Lower leg skin (tissue), 4 donors: ENCODE measurements at places on chromosomes 6 and 20. TPM values are rescaled to one million over a fixed set of nuclear protein-coding genes. Genes with fewer than 3 reads are reported as not detected.

The CASS4 gene
- 0.61 TPM for total RNA-seq

The CRISP2 gene
- total RNA-seq, result not detected

The NHLRC1 gene
- total RNA-seq, result 3.9 TPM

The HAO1 gene
- not detected for total RNA-seq

The KIAA1755 gene
- total RNA-seq, result 0.46 TPM

The TMEM74B gene
- total RNA-seq, result 5.9 TPM

The IPCEF1 gene
- total RNA-seq, result 1.3 TPM

The TOX2 gene
- 1.8 TPM for total RNA-seq

The SLC22A16 gene
- 0.17 TPM for total RNA-seq

The RHAG gene
- not detected for total RNA-seq

The AP5S1 gene
- total RNA-seq, result 7.7 TPM

The TPX2 gene
- total RNA-seq, result 5.9 TPM

The LY6G6C gene
- 218 TPM for total RNA-seq

The PLN gene
- total RNA-seq, result 3.8 TPM

The CCN6 gene
- 1.3 TPM for total RNA-seq

The SLC2A4RG gene
- 127 TPM for total RNA-seq

The SIRPB1 gene
- 2.6 TPM for total RNA-seq

The TFAP2C gene
- 95.6 TPM for total RNA-seq

The MOG gene
- total RNA-seq, result not detected

The LKAAEAR1 gene
- not detected for total RNA-seq

The BPIFB2 gene
- not detected for total RNA-seq

The GATA5 gene
- total RNA-seq, result 1.6 TPM

The EDN1 gene
- total RNA-seq, result 11.1 TPM

The NMBR gene
- total RNA-seq, result not detected

The BIRC7 gene
- not detected for total RNA-seq

The PNPLA1 gene
- total RNA-seq, result 31.3 TPM

The ERVFRD-1 gene
- total RNA-seq, result 0.42 TPM

The OPN5 gene
- not detected for total RNA-seq

The SOX18 gene
- 5.8 TPM for total RNA-seq

The GLP1R gene
- total RNA-seq, result not detected

The TDRD6 gene
- 0.59 TPM for total RNA-seq

The OXT gene
- not detected for total RNA-seq

The OVOL2 gene
- 35.8 TPM for total RNA-seq

The TMEM244 gene
- total RNA-seq, result not detected

The NEU1 gene
- total RNA-seq, result 47.6 TPM

The HTR1B gene
- total RNA-seq, result 0.39 TPM

The ANKRD66 gene
- total RNA-seq, result not detected

The ENPP5 gene
- 4.9 TPM for total RNA-seq

The DEF6 gene
- total RNA-seq, result 53.3 TPM

The NRSN1 gene
- not detected for total RNA-seq

The PM20D2 gene
- total RNA-seq, result 19.4 TPM

The GMDS gene
- 8.7 TPM for total RNA-seq

The MEP1A gene
- total RNA-seq, result not detected

The ISM1 gene
- total RNA-seq, result 25.7 TPM

The TJAP1 gene
- total RNA-seq, result 30.4 TPM

The SIRT5 gene
- total RNA-seq, result 5.8 TPM

The HSPA12B gene
- total RNA-seq, result 6.0 TPM

The PMEPA1 gene
- total RNA-seq, result 11.6 TPM

The GPLD1 gene
- total RNA-seq, result 58.6 TPM

The CCR6 gene
- total RNA-seq, result 0.49 TPM

The PTGIS gene
- total RNA-seq, result 5.5 TPM

The PAX1 gene
- not detected for total RNA-seq
